ENCODE measurements at places on chromosomes 5 and 9. TPM values are rescaled to one million over a fixed set of nuclear protein-coding genes. Genes with fewer than 3 reads are reported as not detected.

DNA sequence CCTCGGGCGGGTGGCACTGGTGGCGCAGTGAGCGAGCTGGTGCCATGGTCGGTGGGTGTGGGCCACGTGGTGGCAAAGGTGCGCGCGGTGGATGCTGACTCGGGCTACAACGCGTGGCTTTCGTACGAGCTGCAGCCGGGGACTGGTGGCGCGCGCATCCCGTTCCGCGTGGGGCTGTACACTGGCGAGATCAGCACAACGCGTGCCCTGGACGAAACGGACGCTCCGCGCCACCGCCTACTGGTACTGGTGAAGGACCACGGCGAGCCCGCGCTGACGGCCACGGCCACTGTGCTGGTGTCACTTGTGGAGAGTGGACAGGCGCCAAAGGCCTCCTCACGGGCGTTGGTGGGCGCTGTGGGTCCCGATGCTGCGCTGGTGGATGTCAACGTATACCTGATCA is 2.0 kb downstream of the PCDHA4 start:
- DNase-seq: no peak

- DNase-seq: no peak
These were observed 101.8 kb downstream of the CDK5RAP2 start for GRCh38 chr9:120478208-120478607.

DNA sequence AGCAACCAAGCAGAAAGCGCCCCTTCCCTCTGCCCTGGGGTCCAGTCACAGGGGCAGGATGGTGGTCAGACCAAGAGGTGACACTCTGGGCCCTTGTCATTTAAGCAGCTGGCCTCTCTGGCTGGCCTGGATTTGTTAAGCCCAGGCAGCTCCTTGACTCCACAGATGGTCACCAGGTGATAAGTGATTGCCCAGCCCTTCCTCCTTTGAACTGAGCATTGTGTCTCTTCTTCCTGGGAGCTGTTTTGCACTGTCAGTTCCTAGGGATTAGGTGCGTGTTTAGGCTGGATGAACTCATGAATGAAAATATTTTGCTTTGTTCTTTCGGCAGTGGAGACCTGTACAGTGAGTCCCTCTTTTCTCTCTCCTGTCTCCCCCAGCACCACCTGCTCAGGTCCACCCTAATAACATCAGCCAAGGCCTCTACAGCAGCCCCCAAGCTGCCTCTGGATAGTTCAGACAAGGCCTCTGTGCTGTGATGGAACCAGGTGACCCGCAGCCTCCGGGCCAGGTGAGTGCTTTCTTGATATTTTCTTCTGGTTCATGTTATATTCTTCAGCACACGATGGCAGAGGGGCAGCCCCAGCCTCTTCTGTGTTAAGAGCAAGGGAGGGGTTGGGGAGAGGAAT is 139.7 kb upstream of the PITX1 start:
- no peak for DNase-seq

GRCh38 chr5:133144245-133144981 is 92.6 kb downstream of the HSPA4 start:
- no peak for DNase-seq

- DNase-seq: no peak
These were observed 2.3 kb downstream of the DNLZ start for GRCh38 chr9:136361047-136361753.

- no peak for DNase-seq
These were observed at the start of gene ECSCR for GRCh38 chr5:139462586-139463276. ECSCR (minus strand) TSS chr5:139462743; CDS start chr5:139462670, 73 bp downstream.

Gene TNPO1
- polyA plus RNA-seq: 18.9 TPM

Gene SLC36A2
- not detected for polyA plus RNA-seq

Gene ASS1
- 0.49 TPM for polyA plus RNA-seq

Gene LCNL1
- not detected for polyA plus RNA-seq

Gene TMEM203
- polyA plus RNA-seq: 16.1 TPM

Gene MSX2
- polyA plus RNA-seq: not detected
